ENCODE measurements at places on chromosomes 1 and 21.

DNA sequence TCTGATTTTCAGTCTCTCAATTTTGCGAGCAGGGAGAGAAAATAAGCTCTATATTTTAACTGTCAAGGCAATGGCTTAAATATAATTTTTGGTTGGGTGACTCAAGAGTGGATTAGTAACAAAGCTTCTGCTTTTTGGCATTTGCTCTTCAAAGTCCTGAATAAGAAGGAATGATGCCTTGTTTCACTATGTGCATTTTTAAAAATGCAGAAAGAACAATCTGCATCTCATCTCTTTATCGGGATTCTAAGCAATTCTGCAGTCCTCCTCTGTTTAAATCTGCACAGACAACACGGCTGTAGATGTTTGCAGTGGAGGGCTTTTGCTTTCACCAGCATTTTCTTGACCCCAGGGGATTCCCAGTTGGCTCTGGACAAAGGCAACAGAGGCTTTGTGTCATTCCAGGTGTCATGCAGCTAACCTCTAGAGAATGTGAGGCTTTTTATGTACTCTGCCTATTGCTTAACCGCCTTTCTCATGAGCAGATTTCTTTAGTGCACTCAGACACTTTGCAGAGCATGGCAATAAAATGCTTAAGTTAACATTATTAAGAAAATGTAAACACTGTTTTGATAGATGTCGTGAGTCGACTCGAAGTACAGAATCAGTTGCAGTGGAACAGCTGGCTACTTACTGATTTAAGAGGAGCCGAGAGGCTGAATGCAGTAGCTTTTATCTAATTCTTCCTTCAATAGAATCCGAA lies 783.2 kb upstream of the NEGR1 start:
- no peak for DNase-seq

DNA sequence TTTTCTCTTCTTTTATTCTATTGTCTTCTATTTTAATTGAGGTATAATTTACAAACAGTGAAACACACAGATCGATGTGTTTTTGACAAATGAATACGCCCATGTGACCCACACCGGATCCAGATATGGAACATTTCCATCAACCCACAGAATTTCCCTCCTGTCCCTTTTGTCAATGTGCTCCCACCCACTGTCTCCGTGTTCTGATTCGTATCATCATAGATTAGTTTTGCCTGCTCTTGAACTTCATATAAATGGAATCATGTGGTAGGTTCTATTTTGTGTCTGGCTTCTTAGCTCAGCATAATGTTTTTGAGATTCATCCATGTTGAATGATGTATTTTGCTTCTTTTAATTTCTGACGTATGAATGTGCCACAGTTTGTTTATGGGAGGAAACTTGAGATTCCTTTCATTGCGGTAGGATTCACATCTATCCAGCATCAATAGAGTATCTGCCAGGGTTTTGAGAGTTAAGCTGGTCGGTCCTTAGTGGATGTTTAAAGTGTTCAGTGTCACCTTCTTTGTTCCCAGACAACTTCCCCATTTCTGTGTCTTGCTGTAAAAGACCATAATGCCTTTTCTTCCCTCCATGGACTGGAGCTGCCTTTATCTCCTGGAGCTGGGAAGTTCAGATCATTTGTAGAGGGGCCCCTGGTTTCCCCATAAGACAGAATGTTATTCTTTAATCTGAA lies 14.7 kb downstream of the NAV1 start:
- DNase-seq: no peak

DNA sequence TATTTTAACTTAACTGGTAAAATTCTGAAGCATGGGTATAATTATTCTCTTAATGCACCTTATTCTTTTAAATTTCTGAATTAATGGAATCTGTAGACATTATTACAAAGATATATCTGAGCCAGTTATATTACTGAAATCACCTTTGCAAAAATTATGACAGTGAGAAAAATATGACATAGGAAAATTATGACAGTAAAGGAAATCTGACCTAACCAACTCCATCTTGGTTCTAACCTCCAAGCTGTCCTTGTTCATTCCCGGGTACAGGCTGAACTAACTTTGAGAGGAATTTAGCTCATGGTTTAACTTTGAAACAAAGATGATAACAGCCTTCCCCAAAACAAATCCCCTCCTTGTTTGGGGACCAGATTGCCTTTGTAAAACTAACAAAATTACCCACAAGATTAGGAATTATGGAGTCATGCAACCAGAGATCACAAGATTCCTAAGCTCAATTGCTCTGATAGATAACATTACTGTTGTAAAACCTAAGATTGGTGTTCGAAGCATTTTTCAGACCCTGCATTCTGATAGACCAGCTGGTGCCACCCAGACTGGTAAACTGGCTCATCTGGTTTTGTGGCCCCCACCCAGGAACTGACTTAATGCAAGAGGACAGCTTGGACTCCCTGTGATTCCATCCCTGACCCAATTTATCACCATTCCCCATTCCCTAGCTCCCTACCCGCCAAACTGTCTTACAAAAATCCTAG lies 9.4 kb upstream of the CD55 start:
- DNase-seq: no peak

- no peak for DNase-seq
Observed at GRCh38 chr1:14755518-14756252, 157.2 kb downstream of the KAZN start.

- DNase-seq: no peak
Observed at GRCh38 chr1:10121688-10122087, 88.7 kb upstream of the KIF1B start.

- DNase-seq: no peak
Observed at GRCh38 chr1:246213947-246214346, 293.1 kb downstream of the SMYD3 start.

- DNase-seq: no peak
Observed at GRCh38 chr1:211813590-211813989, 17.0 kb downstream of the LPGAT1 start.

DNA sequence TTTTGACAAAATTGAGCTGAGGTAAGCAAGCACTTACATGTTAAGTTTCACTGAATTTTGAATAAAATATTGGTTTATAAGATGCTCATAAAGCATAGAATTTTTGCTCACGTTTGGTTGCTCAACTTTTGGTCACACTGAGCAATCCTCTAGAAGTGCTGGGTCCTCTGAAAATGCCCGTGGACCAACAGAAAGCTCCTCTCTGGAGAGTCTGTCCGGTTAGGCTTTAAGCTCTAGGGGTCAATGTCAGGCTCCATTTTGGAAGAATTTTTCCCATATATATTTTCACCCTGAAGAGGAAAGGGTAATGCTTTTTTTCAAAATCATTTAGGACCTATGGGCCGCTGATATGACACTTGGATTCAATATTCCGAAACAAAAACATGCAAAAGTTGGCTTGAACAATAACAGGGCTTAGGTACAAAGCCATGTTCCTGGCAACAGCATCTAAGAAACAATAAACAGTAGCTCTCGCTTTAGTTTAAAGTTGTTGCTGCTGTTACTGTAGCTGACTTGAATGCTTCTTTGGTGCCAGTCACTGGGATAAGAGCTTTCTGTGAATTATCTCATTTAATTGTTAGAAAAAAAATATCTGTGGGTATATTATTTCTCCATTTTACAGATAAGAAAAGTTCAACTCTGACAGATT lies 131.7 kb upstream of the ESRRG start:
- DNase-seq: no peak

- no peak for DNase-seq
Observed at GRCh38 chr1:21852282-21853130, 40.4 kb downstream of the LDLRAD2 start.

GRCh38 chr1:42937141-42937696 lies 21.4 kb downstream of the SLC2A1 start:
- no peak for DNase-seq

GRCh38 chr1:78840453-78841271 lies 165.9 kb downstream of the ADGRL4 start:
- DNase-seq: no peak

- DNase-seq: no peak
Observed at GRCh38 chr1:54857746-54858561, 29.0 kb downstream of the DHCR24 start.

- DNase-seq: no peak
Observed at GRCh38 chr1:15157524-15158399, 4.2 kb downstream of the TMEM51 start.

GRCh38 chr1:48917901-48918603 lies 141.4 kb upstream of the BEND5 start:
- DNase-seq: no peak

DNA sequence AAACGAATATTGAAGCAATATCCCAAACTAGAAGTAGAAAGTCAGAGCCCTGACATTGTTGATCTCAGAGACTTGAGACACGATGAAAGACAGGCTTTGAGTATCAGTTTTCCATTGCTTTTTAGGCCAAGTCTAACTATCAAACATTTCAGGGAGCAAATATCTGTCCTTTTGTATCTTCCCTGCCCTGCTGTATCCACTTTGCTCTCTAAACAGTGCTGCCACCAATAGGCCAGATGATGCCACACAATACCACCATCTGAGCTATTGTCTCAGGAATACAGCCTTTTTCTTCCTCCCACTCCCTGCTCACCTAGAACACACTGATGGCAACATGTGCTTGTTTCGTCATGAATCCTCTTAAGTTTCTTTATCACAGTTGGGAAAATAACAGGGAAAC lies 62.6 kb upstream of the SPAG17 start:
- DNase-seq: no peak

DNA sequence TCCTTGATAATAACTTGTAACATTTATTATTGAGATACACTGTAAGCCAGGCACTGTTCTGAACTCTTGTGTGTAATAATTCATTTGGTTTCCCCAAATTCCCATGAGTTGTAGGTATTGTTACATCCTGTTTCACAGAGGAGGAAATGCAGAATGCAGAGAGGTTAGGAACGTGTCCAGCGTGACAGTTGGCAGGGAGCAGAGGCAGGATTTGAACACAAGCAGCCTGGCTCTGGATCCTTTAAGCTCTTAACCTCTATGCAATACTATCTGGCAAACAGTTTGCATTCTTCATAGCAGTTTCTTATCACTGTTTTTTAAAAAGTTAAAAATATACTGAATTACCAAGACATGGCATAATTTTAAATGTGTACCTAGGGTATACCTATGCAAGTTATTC lies 30.5 kb downstream of the EEIG2 start:
- no peak for DNase-seq

DNA sequence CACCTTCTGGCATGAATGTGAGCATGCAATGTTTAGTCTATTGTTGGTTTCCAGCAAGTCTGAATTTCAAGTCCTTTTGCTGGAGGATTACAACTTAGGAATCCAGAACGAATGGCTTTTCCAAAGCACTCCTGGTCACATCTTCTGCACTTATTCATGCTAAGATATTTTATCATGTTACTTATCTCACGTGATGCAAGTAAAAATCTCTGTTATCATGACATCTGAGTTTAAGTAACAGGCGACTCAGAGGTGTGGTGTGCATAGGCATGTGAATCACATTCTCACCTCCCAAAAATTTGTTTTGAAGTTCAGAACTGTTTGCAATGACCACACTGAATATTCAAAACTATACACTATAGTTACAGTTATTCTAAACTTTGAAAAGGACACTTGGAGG lies 204.8 kb upstream of the FGGY start:
- no peak for DNase-seq

DNA sequence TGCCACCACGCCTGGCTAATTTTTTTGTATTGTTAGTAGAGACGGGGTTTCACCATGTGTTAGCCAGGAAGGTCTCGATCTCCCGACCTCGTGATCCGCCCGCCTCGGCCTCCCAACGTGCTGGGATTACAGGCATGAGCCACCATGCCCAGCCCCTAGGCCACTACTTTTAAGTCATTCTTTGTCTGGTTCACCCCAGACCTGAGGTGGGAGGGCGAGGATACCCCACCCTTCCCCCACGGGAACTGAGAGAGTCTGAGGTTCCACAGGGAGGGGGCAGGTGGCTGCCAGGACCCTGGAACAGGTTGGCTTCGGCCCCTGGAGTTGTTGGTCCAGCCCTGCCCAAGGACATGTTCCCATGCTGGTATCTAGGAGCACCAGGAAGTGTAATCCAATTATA lies 7.7 kb upstream of the SDC3 start:
- no peak for DNase-seq

DNA sequence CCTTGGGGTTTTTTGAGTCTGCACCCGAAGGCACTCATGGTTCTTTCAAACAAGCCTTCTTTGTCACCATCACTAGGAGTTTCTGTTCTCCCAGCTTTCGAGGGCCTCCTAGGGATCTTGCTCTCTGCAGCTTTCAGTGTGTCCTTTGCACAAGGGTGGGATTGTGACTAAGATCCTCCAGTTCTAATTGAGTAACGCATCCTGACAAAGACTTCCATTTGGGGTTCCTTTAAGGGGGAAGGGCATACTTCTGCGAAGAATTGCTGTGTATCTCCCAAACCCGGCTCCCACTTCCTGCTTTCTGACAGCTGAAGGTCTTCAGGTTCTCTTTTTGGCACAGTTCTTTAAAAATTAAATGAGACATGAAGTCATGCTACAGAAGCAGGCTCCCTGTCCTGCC lies 139.4 kb downstream of the EDEM3 start:
- no peak for DNase-seq

DNA sequence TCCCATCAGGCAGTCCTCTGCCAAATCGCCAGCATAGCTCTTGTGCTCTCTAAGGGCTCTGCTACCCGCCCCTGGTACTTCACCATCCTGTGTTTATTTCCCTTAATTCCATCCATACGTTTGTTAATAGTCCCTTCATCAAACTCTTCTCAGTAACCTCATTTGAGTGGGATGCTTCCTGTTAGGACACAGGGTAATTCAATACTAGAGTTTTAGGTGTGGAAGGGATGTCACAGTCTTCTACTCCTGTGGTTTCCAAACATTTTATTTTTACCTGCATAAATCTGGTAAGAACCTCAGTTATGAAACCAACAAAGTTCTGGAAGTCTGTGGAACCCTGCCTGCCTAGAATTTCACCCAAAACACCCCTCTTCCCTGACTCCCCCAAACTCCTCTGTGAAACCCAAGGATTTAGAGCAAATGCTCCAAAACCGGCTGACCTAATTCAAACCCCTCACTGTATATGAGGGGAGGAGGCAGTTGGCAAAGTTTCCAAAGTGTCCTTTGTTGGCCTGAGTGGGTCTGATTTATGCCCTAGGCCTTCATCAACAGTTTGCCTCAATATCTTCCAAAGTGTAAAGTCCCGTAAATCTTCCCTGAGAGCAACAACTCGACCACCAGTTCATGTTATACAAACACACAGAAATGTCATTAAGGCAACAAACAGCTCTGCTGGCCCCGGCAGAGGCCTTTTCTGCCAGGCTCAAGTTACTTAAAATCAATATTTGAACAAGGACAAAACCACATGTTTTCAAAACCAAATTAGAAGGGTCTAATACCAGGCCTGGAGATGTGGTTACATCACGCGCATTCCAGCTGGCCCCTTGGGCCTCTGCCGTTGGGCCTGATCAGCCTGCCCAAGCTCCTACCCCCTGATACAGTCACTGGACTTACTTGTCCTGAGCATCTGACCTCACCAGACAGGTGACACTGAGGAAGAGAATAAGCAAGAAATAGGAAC lies 82.4 kb upstream of the FGGY start:
- DNase-seq: no peak

DNA sequence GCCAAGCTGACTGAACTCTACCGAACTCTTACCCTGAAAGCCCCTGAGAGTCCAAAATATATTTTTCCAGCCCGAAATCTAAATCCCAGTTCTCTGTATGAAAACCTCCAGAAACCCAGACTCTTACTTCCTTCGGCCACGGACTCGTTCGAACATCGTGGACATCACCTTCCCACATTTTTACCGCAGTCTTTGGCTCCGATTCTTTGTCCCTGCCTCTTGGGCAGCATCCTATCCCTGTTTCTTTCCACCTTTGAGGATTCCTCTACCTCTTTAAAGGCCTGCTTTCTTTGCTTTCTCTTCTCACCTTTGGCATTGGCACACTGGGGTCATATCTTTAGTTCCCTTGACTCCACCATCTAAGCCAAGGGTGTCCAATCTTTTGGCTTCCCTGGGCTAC lies 932 bp upstream of the USP24 start:
- DNase-seq: no peak

- no peak for DNase-seq
Observed at GRCh38 chr1:110248746-110249145, 38.6 kb downstream of the KCNC4 start.

Data from DND-41 (cell line).